ENCODE measurements at places on chromosomes 16 and 17. TPM values are rescaled to one million over a fixed set of nuclear protein-coding genes. Genes with fewer than 3 reads are reported as not detected.

Gene TTLL6
- polyA plus RNA-seq: 3.1 TPM

GRCh38 chr16:3756113-3756512 is 38.8 kb upstream of the TRAP1 start:
- no peak for DNase-seq

DNA sequence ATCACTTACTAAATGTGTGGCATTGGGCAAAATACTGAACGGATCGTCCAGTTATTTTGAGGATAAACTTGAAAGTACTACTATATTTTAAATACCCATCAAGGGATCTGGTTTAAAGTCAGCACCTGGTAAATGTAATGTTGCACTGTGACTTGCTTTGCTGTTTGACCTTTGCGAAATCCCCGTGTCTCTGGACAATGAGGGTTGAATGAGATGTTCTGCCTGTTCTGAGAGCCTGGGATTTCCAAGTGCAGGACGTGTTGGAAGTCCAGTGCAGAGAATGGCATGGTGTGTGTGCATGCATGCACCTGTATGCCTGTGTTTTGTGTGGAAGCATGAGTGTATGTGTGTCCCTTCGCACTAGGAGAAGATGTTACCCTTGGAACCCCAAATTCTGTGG is 106.6 kb downstream of the N4BP1 start:
- DNase-seq: no peak

GRCh38 chr16:86756882-86757703 is 178.7 kb downstream of the FOXL1 start:
- DNase-seq: no peak

- peak; percentile 13 for DNase-seq
Observed at GRCh38 chr17:42522263-42522790, 13.7 kb upstream of the NAGLU start.

DNA sequence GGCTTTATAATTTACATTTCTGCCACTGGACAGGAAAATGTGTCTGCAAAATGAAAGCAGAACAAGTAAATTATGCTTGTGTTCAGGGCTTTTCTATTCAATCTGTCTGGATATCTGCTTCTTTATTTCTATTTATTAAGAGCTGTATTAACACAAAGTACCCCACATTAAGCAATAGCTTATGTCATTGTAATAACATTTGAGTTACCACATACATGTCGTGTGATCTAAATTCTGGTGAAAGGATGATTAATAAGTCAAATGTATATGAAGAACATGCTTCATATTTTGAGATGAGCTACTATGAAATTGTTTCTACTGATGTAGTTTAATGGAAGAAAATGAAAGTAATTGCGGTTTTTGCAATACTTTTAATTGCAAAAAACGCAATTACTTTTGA is 238.2 kb downstream of the KCNJ2 start:
- DNase-seq: no peak

Gene KRT12
- 0.16 TPM for polyA plus RNA-seq

- peak; percentile 35 for DNase-seq
Observed at GRCh38 chr16:72932050-72932449, 115.9 kb downstream of the ZFHX3 start.

DNA sequence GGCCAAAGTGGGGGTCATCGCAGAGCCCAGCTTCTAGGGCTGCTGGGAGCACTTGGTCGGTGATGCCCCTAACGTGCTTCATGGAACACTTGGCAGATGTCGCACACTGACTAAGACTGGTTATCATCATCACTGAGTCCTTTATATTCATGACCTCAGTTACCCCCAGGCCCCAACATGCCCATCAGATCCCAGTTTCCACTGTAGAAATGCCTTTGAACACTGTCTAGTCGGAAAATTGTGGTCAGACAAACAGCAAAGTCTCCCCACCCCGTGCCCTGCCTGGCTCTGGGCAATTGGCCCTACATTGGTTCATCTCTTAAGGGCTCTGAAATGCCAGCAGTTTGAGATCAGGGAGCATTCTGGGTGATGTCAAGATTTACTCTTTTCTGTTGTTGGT is 51.3 kb downstream of the NKD1 start:
- DNase-seq: no peak

DNA sequence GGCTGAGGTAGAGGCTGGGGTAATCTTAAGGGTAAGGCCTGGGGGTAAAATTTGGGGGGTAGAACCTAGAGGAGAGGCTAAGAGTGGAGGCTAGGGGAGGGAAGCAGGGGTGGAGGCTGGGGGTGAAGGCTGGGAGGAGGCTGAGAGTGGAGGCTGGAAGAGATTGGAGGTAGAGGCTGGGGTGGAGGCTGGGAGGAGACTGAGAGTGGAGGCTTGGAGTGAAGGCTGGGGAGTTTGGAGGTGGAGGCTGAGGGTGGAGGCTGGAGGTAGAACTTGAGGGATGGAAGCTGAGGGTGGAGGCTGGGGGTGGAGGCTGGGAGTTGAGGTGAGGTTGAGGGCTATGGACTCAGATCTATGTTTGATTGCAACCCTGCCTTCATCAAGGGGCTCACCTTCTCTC is 333.6 kb downstream of the C16orf95 start:
- no peak for DNase-seq

GRCh38 chr16:88705801-88706228 is 393 bp downstream of the RNF166 start:
- DNase-seq: no peak

Gene BEAN1
- polyA plus RNA-seq: 1.5 TPM

Gene TNFRSF17
- not detected for polyA plus RNA-seq

DNA sequence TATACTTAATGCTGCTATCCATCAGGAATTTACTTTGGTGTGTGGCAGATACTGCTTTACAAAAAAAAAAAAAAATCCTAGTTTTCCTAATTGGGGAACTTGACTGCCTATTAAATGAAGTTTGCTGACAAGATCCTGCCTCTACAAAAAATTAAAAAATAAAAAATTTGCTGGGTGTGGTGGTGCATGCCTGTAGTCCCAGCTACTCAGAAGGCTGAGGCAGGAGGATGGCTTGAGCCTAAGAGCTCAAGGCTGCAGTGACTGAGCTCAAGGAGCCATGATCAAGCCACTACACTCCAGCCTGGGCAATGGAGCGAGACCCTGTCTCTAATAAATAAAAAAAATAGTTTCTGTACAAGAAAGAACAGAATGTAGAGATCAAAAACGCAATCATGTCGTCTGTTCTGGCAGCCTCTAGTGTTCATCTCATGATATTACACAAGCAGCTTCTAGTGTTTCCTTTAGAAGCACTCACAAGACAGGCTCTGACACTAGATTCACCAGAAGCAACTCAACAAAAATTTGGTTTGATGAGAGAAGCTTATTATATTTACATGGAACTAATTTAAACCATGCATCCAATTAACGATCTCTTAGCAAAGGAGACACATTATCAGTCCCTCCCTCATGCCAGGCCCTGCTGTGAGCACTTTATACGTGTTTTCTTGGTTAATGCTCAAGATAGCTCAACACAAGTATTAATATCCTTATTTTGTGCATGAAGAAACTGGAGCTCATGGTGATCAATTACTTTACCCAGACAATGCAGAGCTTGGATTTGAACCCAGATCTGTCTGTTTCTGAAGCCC is 6.8 kb upstream of the KRTAP17-1 start:
- DNase-seq: peak; percentile 18

GRCh38 chr17:51119415-51120356 is 982 bp downstream of the SPAG9 start:
- DNase-seq: no peak

Data from large intestine (tissue), 12 donors.